ENCODE measurements at places on chromosomes 3 and 15.

DNA sequence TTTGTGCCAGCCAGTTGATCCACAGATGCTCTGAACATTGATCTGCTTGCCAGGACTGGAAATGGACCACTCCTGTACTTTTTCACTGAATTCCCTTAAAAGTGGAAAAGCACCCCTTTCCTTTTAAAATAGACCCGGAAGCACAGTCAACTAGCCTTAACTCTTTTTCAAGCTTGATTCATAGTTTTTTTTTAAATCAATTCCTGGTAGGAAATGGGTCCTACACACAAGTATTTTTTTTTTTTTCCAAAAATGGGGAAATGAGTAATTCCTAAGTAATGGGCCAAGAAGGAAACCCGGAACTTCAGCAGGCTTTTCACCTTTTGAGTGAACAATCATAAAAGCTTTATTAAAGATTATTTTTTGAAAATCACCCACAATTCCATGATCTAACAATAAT lies 234.4 kb upstream of the ADAMTS9 start:
- no peak for DNase-seq

DNA sequence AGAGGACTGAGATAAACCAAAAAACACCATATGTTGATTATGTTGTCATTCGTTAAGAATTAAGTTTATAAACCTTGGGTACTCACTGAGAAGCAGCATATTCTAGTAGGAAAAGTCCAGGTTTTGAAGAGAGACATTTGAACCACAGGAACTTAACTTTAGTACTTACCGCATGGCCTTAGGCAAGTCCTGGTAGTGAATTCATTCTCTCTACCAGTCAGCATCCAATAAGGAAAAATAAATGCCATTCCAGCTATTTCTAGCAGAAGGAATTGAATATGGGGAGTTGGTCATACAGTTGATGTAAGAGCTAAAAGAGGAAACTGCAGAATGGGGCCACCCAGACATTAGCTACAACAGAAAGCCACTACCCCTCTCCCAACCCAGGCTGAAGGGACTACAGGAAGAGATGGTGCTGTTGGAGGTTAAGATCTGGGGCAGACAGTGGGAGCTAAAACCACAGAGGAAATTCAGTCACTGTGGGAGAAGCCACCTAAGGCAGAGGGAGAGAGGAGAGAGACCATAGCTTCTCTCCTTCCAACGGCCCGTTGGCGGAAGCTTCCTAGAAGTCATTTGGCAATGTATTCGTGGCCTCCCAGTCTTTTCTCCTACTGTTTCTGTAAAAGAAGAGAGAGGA lies 133.8 kb upstream of the RARB start:
- no peak for DNase-seq

DNA sequence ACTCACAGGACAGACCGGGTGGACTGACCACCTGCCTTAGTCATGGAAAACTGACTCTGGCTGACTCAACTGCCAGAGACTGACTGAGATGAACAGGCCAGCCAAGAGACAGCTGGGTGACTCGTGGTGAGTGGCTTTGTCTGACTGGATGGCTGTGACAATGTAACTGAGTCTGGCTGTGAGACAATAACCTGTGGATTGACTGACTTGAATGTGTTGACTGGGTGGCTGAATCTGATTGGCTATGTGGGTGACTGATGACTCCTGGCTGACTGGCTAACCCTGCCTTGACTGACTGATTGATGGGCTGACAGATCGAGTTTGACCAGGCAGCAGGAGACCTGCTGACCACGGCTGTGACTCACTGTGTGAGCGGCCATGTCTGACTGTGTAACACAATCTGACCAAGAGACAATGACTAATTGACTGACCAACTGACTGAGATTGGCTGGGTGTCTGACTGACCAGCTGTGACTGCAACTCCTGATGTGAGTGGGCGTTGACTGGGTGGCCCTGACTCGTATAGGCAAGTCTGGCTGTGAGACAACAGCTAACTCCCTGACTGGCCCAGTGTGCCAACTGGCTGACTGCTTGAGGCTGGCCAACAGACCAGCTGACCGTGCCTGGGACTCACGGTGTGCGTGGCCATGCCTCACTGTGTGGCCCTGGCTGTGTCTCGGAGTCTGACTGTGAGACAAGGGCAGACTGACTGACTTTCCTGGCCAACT lies 509.1 kb downstream of the SHQ1 start:
- DNase-seq = no peak

- DNase-seq = no peak
These were observed 2.6 kb downstream of the TMCC1 start for GRCh38 chr3:129890891-129891290.

DNA sequence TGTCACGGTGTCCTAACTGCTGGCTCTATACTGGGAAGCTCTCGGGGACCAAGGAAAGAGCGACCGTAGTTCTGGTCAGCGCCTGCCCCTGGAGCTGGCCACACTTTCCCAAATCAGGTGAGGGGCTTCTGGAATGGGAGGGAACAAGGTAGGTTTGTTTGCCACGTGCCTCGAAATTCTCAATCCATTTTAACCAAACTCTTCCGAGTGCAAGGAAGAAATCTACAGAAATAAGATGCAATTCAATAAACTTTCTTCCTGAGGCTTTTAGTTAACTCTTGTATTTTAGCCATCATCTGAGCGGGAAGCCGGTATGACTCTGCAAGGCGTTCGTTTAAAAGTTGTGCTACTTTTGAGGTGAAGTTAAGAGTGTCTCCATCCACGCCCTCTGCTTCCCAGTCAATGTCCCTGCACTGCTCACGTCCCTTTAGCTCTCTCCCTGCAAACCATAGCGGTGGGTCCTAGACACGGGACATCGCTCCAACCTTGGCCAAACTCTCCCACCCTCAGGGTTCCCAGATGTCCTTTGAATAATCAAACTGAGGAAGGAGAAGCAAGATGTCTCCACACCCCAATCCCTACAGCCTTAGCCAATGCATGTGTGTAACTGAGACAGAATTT lies 597 bp downstream of the AGTR1 start:
- no peak for DNase-seq

GRCh38 chr3:138187296-138188012 lies at the start of gene ARMC8:
TSS of gene ARMC8 (plus strand) at chr3:138187301. CDS start at chr3:138187555, 254 bp downstream.
- DNase-seq = peak; percentile 48

- no peak for DNase-seq
These were observed 2.9 kb upstream of the IL17RC start for GRCh38 chr3:9914011-9914410.

DNA sequence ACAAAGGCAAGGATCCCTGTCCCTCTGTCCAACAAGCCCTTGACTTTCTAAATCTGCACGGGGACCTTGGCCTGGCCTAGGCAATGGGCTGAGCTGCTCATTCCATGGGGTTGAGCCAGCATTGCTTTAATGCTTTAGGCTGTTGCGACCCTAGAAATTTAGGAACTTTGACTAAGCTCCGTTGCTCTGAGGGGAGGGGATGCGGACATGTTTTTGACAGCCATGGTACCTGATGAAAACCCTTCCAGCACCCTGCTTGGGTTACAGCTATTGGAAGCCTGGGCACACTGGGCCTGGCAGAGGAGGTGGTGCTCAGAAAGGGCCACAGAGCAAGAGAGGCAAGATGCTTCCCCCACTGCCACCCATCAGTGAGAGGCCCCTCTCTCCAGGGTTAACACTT lies 37.1 kb downstream of the SYNM start:
- no peak for DNase-seq

GRCh38 chr3:78809966-78810365 lies 957.8 kb downstream of the ROBO1 start:
- no peak for DNase-seq

DNA sequence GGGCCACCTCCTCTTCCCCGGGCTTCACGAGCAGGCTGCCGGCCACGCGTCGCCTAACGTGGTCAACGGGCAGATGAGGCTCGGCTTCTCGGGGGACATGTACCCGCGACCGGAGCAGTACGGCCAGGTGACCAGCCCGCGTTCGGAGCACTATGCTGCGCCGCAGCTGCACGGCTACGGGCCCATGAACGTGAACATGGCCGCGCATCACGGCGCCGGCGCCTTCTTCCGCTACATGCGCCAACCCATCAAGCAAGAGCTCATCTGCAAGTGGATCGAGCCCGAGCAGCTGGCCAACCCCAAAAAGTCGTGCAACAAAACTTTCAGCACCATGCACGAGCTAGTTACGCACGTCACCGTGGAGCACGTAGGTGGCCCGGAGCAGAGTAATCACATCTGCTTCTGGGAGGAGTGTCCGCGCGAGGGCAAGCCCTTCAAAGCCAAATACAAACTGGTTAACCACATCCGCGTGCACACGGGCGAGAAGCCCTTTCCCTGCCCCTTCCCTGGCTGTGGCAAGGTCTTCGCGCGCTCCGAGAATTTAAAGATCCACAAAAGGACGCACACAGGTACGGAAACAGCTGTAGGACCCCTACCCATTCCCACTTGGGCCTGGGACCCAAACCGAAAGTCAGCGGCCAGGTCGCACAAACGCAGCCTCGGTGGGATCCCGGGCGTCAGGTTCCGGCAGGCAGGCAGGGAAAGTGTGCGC lies 1.5 kb downstream of the ZIC1 start:
- DNase-seq = no peak

DNA sequence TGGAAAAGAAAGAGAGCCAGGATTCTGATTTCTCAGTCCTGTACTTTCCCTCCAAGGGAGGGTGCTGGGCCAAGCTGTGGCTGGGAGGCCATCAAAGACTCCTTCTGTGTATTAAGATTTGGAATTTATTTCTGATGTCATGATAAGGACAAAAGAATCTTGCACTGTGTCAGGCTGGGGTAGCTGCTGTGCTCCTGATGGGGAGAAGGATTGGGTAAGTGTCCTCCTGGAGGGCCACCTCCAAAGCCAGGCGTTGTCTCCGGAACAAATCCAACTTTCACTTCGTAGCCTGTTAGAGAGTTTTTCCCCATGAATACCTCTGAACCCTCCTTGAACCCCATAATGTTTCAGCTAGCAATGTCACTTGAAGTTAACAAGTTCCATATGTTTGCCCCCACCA lies 29.9 kb downstream of the CLDN11 start:
- no peak for DNase-seq

- DNase-seq = no peak
These were observed 1.7 kb downstream of the EPB42 start for GRCh38 chr15:43218908-43219706.

- DNase-seq = no peak
These were observed 146.2 kb downstream of the BBX start for GRCh38 chr3:107668963-107669362.

DNA sequence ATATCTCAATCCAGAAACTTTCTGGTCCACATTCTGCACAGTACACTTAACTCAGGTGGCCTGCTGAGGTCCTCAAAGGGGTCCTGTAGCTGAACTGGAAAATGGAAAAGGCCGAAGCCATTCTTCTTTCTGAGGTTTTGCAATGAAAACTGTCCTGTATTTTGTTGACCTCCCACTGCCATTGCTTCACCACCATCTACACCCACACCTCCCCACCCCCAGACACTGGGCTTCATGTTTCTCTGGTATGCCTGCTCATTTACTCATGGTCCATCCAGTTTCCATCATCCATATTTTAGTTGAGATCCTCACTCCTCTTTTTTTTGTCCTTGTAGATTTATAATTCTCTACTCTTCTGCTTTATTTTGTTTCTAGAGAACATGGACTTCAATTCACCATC lies 115.7 kb upstream of the SLC24A5 start:
- no peak for DNase-seq

GRCh38 chr3:165820671-165821123 lies 16.5 kb downstream of the BCHE start:
- DNase-seq = no peak

DNA sequence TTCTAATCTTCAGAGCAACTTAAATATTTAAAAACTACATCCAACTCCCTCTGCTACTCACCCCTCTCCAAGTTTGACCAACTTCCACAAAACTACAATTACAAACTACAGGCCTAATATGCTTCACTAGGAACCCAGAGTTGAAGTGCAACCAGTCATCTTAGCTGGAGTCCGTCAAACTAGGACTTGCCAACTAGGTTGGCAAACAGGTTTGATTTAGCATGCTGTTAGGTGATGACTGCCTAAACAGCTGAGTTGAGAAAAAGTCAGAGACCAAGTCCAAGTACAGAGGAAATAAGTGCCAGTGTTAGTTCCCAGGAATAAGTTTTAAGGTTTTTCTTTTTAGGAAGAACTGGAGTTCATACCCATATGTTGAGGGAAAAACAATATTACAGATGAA lies 1109.0 kb downstream of the TUSC7 start:
- no peak for DNase-seq

DNA sequence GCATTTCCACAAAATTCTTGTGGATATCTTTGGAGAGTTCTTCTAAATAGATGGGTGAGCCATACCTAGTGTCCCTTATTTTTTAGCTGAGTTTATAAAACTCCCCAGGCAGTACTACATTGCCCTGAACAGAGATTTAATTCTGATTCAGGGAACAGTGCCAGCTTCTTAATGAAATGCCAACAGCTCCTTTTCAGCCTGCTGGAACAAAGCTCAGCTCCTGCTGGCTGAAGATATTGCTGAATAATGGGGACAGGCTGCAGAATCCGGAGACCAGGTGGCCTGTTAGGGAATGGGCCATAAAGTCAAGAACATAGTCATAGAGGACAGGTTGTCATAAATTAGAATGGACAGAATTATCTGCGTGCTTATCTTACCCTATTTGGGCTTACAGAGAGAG lies 8.9 kb downstream of the HGD start:
- DNase-seq = no peak

- no peak for DNase-seq
These were observed 324.8 kb upstream of the LRRFIP2 start for GRCh38 chr3:37499061-37499785.
